Renal pelvis (tissue), 12 donors: ENCODE measurements at places on chromosomes 3 and 15. TPM values are rescaled to one million over a fixed set of nuclear protein-coding genes. Genes with fewer than 3 reads are reported as not detected.

RASGRF1 gene
- 0.41 TPM for polyA plus RNA-seq

ASB14 gene
- 0.56 TPM for polyA plus RNA-seq

VIPR1 gene
- 3.2 TPM for polyA plus RNA-seq

GOLGA8S gene
- 1.6 TPM for polyA plus RNA-seq

TGM5 gene
- polyA plus RNA-seq = not detected

SNTN gene
- polyA plus RNA-seq = 0.03 TPM

BLM gene
- polyA plus RNA-seq = 13.6 TPM

GATA2 gene
- 50.6 TPM for polyA plus RNA-seq

SUSD5 gene
- 4.1 TPM for polyA plus RNA-seq

DNAH12 gene
- polyA plus RNA-seq = 0.94 TPM

RLBP1 gene
- polyA plus RNA-seq = not detected

GPR149 gene
- polyA plus RNA-seq = not detected

LDHAL6B gene
- 0.36 TPM for polyA plus RNA-seq

CAMP gene
- 0.62 TPM for polyA plus RNA-seq

ATP13A4 gene
- 1.6 TPM for polyA plus RNA-seq

C3orf85 gene
- polyA plus RNA-seq = 18.4 TPM

PARP15 gene
- 0.43 TPM for polyA plus RNA-seq

COX17 gene
- 47.2 TPM for polyA plus RNA-seq

CSPG5 gene
- 0.95 TPM for polyA plus RNA-seq

CCR9 gene
- polyA plus RNA-seq = 0.10 TPM

TADA3 gene
- polyA plus RNA-seq = 79.8 TPM

CHST13 gene
- 11.0 TPM for polyA plus RNA-seq

ANKRD34C gene
- polyA plus RNA-seq = 0.12 TPM

SLC22A13 gene
- polyA plus RNA-seq = 6.1 TPM

TNFAIP8L3 gene
- 1.3 TPM for polyA plus RNA-seq

NPRL2 gene
- polyA plus RNA-seq = 32.9 TPM

RETNLB gene
- not detected for polyA plus RNA-seq

SOX14 gene
- polyA plus RNA-seq = not detected

ST3GAL6 gene
- polyA plus RNA-seq = 50.6 TPM

EFHB gene
- polyA plus RNA-seq = 2.6 TPM

TMED3 gene
- 60.2 TPM for polyA plus RNA-seq

SH2D7 gene
- 0.93 TPM for polyA plus RNA-seq

FOXL2 gene
- polyA plus RNA-seq = not detected

ACTC1 gene
- polyA plus RNA-seq = 1.1 TPM

RAB8B gene
- polyA plus RNA-seq = 29.3 TPM

VGLL3 gene
- polyA plus RNA-seq = 4.8 TPM

GOLGA6L10 gene
- polyA plus RNA-seq = 15.9 TPM

SLC2A2 gene
- polyA plus RNA-seq = 18.9 TPM

GOLGA8Q gene
- 2.6 TPM for polyA plus RNA-seq

CHRM5 gene
- polyA plus RNA-seq = 0.25 TPM

ALDH1A3 gene
- 5.5 TPM for polyA plus RNA-seq

HHATL gene
- polyA plus RNA-seq = 0.54 TPM

HYKK gene
- 7.3 TPM for polyA plus RNA-seq

CMTM8 gene
- polyA plus RNA-seq = 10.8 TPM

CLSTN2 gene
- polyA plus RNA-seq = 1.4 TPM

IL17RD gene
- polyA plus RNA-seq = 55.1 TPM

NME9 gene
- polyA plus RNA-seq = 2.7 TPM

IL17RE gene
- polyA plus RNA-seq = 17.0 TPM

C15orf61 gene
- polyA plus RNA-seq = 5.2 TPM

ARRDC4 gene
- 33.6 TPM for polyA plus RNA-seq

MEX3B gene
- polyA plus RNA-seq = 10.8 TPM

ZNF660 gene
- 8.1 TPM for polyA plus RNA-seq

FBXW12 gene
- 1.2 TPM for polyA plus RNA-seq

AGBL1 gene
- polyA plus RNA-seq = 0.16 TPM

BUB1B gene
- polyA plus RNA-seq = 32.2 TPM

CADPS gene
- polyA plus RNA-seq = 2.5 TPM

HACD2 gene
- 52.9 TPM for polyA plus RNA-seq

CPN2 gene
- polyA plus RNA-seq = 0.62 TPM
